ENCODE measurements at places on chromosomes 4 and X. TPM values are rescaled to one million over a fixed set of nuclear protein-coding genes. Genes with fewer than 3 reads are reported as not detected.

Gene MAGEA1
- not detected for total RNA-seq

Gene PNCK
- total RNA-seq: 14.6 TPM

Gene PABPC1L2A
- not detected for total RNA-seq

Gene SH3RF1
- total RNA-seq: 12.8 TPM

Gene PPBP
- total RNA-seq: 0.86 TPM

Gene MAGEB1
- total RNA-seq: not detected

Gene USP17L12
- total RNA-seq: not detected

Gene CYSLTR1
- 3.1 TPM for total RNA-seq

Gene MPP1
- 36.1 TPM for total RNA-seq

Gene ADH1C
- total RNA-seq: 9.9 TPM

Gene CFI
- 22.6 TPM for total RNA-seq

Gene SSX4B
- total RNA-seq: not detected

Gene GLOD5
- not detected for total RNA-seq

Gene RHOXF1
- total RNA-seq: 0.29 TPM

Gene FSTL5
- total RNA-seq: not detected

Gene NLGN4X
- 6.4 TPM for total RNA-seq

Gene CYTL1
- 1.4 TPM for total RNA-seq

DNA sequence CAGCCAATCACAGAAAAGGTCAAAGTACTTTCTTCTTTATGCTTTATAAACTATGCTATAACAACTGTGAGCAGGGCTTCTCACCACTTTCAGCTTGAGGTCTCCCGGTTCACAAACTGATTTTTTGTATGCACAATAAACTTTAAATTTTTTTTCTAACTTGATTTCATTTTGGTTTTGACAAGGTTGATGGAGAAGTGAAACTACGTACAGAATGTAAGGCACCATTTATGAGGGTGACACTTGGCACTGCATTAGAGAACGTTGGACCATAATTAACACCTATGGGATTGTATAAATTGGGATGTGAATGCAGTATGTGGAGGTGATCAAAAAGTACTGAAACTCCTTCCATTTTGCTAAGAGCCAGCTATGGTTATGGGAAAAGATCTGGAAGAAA is 857.9 kb upstream of the HTR2C start:
- DNase-seq: no peak

DNA sequence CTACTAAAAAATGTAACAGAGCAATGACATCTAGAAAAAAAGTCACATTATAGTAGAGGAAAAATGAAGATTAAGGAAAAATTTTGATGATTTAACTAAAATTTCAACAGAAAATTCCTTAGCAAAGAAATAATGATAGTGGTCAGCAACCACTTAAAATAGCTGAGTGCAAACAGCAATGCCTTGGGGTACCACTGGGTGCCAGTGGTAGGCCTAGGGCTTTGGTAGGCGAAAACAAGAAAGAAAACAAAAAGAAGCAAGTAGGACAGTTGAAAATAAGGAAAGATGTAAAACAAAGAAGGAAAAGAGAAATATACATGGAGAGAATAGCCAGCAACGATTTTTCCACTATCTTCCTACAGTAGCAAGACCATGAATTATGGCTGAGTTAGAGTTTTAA is 313.5 kb upstream of the IRS4 start:
- no peak for DNase-seq

- no peak for DNase-seq
Observed at GRCh38 chr4:8083086-8083825, 75.4 kb downstream of the ABLIM2 start.

- no peak for DNase-seq
Observed at GRCh38 chr4:114494246-114494803, 104.3 kb upstream of the UGT8 start.

DNA sequence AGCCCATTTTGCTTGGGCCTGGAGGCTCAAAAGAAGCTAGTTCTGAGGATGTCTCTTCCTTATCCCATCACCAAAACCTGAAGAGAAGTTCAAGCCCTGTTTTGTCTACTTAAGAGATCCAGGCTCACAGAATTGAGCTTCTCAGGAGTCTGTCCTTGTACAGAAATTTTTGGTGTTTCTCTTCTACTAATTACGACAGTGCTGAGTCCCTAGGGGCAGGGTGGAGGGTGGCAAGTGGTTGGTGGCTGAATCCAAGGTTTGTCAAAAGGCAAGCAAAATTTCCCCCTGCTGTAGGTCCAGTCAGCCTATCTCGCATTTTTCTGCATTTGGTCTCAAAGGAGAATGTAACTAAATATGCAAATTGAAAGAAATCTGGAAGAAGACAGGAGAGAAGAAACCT is 377.9 kb downstream of the SMARCA1 start:
- no peak for DNase-seq

DNA sequence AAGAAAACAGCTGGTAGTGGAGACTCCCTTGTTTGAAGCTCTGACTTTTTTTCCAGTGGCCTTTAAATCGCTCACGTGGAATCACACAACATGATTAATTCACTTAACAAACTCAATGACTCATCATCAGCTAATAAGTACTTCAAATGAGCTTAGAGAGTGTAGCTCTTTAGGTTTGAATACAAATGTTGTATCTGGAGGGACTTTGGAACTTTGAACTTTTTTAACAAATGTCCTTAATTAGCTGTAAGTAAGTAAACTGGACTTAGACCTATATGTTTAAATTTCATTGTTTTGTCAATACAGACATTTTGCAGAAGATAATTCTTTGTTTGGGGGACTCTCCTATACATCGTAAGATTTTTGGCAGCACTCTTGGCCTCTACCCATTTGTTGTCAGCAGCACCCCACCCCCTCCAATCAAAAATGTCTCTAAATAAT is 581.1 kb downstream of the SPRY1 start:
- DNase-seq: no peak

DNA sequence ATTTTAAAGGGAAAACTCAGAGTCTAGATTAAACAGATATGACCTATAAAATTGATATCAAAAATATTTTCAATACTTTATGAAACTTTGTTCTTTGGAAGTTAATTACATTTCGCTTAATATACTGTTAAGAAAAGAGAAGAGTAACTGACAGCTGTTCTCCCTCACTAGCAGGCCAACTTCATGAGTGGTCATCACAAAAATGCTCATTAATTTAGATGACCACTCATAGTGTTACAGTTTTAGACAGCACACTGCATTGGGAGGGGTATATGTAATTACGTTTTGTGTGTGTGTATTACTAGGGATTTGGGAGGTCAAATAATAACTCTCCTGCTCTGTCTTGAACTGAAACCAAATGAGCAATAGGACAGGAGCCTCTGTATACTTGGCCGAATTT is 80.2 kb upstream of the EDNRA start:
- DNase-seq: no peak

- no peak for DNase-seq
Observed at GRCh38 chrX:112270991-112271390, 188.4 kb upstream of the TRPC5 start.

GRCh38 chr4:32030406-32030805 is 1310.2 kb downstream of the PCDH7 start:
- DNase-seq: no peak

DNA sequence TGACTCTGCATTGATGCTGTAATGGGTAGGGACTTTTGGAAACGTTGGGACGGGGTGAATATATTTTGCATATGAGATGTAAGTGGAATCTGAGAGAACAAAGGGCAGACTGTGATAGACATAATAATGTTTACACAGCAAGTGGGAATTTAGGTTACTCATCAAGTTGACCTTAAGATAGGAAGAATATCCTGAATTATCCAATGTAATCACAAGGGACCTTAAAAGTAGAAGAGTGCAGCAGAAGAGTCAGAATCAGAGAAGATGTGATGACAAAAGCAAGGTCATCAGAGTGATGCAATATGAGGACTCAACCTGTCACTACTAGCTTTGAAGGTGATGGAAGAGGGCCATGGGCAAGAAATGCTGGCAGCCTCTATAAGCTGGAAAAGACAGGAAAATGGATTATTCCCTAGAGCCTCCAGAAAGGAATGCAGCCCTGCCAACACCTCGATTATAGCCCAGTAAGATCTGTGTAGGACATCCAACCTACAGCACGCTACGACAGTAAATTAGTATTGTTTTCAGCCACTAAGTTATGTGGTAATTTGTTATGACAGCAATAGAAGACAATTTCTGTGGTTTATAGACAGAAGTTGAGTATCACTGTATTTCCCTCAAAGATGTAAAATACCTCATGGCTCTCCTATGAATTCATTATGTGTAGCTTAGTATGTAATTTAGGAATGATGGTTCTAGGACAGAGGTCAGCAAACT is 26.4 kb downstream of the MORC4 start:
- no peak for DNase-seq

DNA sequence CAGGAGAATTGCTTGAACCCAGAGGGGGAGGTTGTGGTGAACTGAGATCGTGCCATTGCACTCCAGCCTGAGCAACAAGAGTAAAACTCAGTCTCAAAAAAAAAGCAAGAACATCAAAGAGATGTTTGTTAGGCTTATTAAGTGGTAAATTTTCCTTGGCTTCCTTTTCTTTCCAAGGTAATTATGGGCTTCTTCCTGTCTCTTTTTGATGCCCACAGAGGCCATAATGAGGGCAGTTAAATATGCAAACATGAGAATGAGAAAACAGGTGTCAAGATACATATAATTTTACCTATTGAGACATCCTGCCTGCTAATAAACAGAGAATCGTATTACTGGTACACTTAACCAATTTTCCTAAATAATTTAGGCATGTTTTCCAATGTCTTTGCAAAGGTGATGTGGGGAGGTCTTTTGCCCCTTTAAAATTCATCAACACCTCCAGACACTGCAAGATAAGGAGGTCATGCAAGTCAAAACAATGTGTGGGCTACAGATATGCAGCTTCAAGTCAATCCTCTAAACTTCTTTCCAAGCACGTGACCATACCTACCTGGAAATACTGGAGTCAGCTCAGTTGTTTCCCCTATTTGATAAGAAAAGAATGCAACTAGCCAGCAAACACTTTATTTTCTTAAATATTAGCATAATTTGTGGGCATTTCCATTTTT is 2.7 kb downstream of the SLC39A8 start:
- no peak for DNase-seq

GRCh38 chrX:95764972-95765451 is 919.6 kb upstream of the DIAPH2 start:
- no peak for DNase-seq

DNA sequence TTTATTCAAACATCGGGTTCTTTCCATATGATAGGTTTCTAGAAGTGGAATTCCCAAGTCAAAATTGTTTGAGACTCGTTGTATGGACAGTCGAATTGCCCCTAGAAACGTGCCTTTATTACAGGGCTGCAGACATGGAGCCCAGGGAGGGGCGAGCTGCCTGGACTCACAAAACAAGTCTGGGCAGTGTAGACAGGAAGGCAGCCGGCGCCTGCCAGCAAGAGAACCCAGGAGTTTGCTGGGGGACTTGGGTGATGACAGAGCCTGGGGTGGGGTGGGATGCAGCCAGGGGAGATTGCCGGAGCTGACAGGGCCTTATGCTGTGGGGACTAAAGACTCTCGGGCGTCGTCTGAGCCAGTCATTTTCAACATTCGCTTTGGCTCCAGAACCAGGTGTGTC is 107.4 kb upstream of the MSX1 start:
- DNase-seq: no peak

DNA sequence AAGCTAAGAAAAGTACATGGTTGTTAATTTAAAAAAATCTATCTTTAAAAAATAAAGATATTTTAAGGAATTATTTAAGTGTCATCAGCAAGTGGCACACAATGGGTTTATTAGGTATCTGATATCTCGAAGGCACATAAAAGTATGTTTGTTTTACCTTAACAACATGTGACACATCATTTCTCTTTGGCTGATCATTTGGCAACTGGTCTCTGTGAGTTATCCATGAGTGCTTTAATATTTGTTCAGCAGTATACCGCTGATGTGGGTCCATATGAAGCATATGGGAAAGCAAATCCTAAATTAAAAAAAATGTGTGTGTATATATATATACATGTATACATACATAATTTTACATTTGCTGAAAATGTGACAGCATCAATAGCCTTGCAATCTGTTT is 123.2 kb downstream of the RPS6KA6 start:
- no peak for DNase-seq

GRCh38 chr4:98094118-98094517 is 49.2 kb downstream of the STPG2 start:
- no peak for DNase-seq

DNA sequence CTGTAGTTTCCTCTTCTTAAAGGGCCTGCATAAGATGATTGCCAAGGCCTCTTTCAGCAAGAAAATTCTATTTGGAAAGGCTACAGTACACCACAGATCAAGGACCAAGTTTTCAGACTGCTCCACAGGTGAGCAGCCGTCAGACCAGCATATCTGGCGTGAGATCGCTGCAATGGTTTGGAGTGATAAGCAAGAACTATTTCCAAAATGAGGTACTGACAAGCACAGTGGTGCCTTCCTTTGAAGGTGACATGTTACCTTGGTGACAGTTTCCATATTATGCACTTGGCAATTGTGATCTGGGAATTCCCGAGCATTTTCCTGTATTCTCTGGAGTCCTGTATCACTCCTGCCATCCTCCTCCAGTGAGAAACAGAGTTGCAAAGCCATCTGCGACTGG is 7.3 kb upstream of the TMEM150C start:
- DNase-seq: no peak

DNA sequence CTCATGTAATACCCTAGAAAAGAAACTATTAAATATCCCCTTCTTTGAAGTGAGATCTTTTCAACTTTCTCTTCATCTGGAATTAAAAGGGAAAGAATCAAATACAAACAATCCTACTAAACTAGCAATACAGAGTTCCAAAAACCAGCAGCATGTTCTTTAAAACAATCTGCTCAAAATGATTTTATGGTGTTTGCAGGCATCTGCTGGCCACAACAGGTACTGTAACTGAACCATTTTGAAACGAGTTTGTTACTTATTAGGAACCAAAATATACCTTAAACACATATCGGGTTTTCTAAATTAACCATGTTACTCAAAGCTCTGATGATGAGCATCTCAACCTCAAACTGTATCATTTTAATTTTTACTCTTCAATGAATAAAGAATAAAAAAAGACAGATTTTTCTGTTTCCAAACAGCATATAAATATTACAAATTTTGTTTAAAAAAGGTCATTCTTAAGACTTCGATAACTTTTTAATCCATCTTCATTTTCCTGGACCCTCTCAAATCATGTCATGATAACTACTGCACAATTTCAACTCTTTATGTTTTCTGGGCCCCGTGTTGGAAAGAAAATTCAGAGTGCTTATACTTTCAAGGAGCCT is 56.5 kb downstream of the ARAP2 start:
- DNase-seq: no peak

GRCh38 chrX:36957425-36958328 is 50.5 kb upstream of the FAM47C start:
- DNase-seq: no peak

- DNase-seq: no peak
Observed at GRCh38 chr4:76957004-76957738, 7.6 kb downstream of the SEPTIN11 start.

DNA sequence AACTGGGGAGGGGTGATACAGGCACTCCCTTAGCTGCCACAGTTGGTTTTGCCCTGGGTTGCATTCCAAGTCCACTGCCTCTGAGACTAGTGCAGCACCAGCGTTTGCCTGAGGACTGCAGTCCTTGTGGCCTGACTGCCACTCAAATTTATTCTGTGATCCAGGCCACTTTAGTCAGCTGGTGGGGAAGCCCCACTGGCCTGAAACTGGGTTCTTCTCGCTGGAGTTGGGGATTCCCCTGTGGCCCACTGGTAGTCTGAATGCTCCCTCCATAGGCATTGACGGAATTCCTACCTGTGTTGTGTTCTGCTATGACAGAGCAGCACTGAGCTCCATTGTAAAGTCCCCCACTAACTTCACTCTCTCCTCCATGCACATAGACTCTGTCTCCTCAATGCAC is 63.8 kb downstream of the PTPN13 start:
- no peak for DNase-seq

Data from left cardiac atrium (tissue), 4 donors.